ENCODE measurements at places on chromosomes 4 and X.

DNA sequence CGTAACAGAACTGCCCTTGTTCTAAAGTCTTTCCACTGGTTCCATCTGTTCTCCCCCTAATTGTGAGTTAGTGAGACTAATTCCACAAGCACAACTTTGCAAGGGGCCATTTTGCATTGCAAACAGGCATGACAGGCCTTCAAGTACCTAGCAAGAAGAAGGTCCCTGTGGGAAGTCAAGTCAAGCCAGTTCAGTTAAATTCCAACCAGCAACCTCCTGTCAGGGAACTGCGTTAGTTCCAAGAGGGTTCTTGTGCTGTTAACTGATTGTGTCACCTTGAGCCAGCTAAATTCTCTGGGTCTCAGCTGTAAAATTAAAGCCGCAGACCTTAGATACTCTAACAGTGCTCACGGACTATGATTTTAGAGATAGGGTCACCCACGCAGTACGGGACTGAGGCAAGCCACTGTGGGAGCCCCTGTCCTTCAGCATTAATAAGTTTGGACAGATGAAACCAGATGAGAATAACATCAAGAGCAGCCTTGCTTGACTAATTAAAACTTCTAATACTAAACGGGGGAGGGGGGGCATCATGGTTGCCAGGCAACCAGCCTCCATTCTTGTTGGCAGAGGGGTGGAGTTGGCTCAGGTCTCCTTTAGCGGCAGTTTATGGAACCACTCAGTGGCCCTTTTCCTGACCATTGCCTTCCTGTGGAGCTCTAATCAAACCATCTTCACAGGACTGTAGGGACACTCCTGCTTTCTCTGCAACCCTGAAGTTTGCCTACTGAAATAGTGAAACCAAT lies 24.1 kb upstream of the TMEM150C start:
- no peak for DNase-seq

DNA sequence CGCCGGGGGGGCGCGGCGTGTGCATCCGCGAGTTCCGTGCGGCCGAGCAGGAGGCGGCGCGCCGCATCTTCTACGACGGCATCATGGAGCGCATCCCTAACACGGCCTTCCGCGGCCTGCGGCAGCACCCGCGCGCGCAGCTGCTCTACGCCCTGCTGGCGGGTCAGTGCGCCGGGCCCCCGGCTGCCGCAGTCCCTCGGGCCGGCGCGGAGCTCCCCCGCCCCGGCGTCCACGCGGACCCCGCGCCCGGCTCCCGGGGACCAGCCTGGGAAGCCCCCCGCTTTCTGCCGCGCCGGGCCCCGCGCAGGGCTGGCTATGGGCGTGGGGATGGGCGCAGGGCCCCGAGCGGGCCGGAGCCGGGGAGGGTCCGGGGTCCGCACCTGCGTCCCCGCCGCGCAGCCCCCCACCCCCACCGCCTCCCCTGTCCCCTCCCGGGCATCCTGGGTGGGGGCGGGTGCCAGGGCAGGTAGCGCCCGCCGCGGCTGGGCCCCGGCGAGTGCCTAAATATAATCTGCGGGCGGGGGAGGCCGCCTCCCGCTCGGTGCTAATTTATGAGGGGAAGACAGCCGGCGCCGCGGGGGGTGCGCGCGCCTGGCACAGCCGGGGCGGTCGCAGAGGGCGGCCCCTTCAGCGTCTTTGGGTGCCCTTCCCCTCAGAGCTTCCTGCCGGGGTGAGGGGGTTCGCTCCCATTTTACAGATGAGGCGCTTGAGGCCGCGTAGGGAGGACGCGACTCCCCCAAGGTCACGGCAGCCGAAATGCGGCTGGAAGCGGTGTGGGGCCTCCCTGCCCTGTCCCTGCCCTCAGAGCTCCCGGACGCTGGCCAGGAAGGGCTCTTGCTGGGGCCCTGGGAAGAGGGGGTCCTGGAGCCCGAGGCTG lies 837 bp downstream of the NAT8L start:
- DNase-seq: no peak

DNA sequence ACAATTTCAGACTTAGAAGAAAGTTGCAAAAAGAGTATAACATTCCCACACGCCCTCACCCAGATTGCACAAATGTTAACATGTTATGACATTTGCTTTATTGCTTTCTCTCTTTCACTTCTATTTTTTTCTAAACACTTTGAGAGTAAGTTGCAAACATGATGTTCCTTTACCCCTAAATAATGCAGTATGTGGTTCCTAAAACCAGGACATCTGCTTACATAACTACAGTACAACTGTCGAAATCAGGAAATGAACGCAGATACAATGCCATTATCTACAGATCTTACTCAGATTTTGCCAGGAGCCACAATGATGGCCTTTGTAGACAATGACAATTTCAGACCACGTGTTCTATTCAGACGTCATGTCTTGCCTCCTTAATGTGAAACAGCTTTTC lies 22.4 kb downstream of the SH3TC1 start:
- DNase-seq: no peak

- DNase-seq: no peak
These were observed 25.7 kb downstream of the TACC3 start for GRCh38 chr4:1746919-1747602.

DNA sequence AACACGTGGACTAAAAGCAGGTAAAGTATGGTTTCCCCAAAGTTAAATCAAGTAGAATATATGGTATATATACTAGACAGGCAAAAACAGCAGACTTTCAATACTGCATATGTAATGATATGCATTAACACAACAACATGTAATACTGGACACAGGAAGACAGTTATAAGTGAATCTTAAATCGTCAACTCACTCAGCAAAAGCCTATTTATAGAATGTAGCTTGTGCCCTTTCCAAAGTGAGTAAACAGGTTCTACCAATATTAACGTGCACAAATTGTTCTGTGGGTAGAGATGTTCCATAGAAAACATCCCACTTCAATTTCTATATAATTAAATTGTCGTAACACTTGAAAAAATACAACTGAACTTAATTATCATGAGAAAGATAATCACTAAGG lies 30.6 kb downstream of the FAM241A start:
- DNase-seq: no peak

DNA sequence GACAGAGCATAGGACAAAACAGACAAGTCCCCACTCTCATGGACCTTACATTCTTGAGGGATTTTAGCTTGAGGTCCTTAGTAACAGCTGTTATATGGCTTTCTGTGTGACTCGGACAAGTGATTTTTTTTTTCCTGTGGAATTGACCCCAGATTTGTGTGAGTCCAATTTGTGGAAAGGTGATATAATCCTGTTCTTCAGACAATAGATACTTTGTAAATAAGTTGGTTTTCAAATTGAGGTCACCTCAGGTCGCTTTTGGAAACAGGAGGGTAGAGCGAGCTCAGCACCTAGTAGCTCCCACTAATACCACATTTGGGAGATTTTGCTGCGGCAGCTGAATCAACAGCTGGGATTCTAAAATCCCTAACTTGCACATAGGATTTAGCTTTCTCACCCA lies 1008.8 kb downstream of the ADGRL3 start:
- no peak for DNase-seq

GRCh38 chr4:88527787-88528186 lies 4.2 kb upstream of the PYURF start:
- DNase-seq: no peak

GRCh38 chrX:140157611-140158010 lies 192.3 kb upstream of the CXorf66 start:
- DNase-seq: no peak

DNA sequence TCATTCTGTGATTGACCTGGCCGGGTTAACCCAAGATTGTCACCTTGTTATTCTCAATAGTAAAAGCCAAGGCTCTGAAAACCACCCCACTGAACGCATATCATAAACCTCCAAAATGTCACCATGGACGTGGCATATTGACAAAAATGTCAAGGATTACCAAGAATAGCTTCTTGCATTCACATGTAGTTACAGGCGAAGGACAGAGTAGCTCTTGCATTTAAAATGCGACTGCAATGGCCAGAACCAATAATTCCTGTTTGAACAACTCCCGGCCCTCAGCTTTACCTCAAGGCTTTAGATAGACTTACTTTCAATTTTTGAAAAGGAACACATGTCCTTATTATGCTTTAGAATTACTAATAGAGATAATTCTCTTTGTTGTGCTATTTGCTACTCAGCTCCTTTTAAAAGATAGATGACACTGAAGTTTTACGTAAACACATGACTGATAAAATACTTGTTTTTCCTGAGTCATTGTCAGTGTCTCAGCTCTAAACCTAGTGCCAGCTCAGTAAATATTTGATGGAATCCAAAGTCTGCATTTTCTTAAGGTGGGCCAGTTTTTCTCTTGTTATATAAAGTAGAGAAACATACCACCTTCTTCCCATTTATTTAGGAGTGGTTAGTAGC lies 66.3 kb downstream of the CLDN34 start:
- DNase-seq: no peak

- DNase-seq: no peak
These were observed 247.5 kb downstream of the CRLF2 start for GRCh38 chrX:964831-965416.

GRCh38 chr4:106258145-106259045 lies 57.6 kb downstream of the TBCK start:
- no peak for DNase-seq

GRCh38 chr4:126727461-126727860 lies 905.3 kb upstream of the INTU start:
- DNase-seq: no peak

- no peak for DNase-seq
These were observed 493.1 kb downstream of the MAGEE1 start for GRCh38 chrX:76920607-76921006.

GRCh38 chr4:78426972-78427371 lies 124.6 kb upstream of the ANXA3 start:
- DNase-seq: no peak

- DNase-seq: no peak
These were observed 8.8 kb downstream of the ACSL1 start for GRCh38 chr4:184816962-184817361.

GRCh38 chr4:56840559-56840958 lies 19.1 kb upstream of the SPINK2 start:
- no peak for DNase-seq

GRCh38 chrX:109535578-109535977 lies 1.1 kb upstream of the NXT2 start:
- no peak for DNase-seq

GRCh38 chr4:24775750-24776149 lies 19.6 kb upstream of the SOD3 start:
- no peak for DNase-seq

DNA sequence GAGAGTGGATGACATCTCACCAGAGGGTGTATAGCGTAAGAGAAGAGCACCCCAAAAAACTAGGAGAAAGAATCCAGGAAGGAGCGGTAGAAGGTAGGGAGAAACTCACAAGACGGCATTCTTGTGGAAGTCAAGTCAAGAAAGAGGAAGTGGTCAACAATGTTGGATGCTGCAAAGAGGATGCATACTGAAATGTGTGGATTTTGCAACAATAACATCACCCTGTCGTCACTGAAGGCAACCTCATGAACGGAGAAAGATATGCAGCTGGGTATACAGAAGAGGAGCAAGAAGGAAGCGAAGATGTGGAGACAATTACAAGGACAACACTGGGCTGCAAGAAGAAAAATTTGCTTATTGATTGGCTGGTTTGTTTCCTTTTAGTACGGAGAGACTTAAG lies 11.4 kb upstream of the TAPT1 start:
- no peak for DNase-seq

GRCh38 chr4:22427675-22428074 lies 88.2 kb downstream of the ADGRA3 start:
- DNase-seq: no peak

DNA sequence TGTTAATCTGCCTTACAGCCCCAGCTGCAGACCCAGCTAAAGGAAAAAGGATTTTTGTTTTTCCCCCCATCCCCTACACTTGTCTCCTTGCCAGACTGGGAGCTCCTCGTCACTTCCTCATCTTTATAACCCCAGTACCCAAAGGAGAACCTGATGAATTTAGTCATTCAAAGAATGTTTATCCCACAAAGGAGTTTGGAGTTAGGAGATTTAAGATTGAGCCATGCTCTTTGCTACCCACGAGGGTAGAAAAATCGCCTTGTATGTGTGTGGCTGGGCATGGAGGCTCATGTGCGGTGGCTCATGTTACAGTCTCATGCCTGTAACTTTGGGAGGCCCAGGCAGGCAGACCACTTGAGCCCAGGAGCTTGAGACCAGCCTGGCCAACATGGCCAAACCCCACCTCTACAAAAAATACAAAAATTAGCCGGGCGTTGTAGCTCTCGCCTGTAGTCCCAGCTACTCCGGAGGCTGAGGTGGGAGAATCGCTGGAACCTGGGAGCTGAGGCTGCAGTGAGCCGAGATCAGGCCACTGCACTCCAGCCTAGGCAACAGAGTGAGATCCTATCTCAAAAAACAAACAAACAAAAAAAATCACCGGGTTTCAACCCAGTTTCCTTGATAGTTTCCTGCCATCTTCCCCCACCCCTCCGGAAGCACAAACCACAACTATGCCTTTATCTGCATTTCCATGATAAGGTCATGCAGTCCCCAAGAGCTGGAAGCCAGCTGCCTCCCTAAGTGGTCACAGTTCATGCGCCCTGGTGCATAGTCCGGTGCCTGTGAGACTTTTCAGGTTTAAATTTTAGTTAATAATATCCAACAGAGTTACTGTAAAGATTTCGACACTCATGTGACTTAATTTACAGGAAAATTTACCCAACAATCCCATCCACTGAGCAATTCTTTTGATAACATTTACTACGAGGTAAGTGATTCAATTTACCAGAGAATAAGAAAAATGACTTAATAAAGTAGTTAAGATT lies 1.5 kb downstream of the CFAP97 start:
- no peak for DNase-seq

- DNase-seq: no peak
These were observed 84.6 kb upstream of the AFAP1 start for GRCh38 chr4:8024073-8024786.

GRCh38 chr4:55947254-55947882 lies 1.4 kb upstream of the CEP135 start:
- DNase-seq: no peak

- no peak for DNase-seq
These were observed 46.8 kb downstream of the CRLF2 start for GRCh38 chrX:1165535-1166196.

- no peak for DNase-seq
These were observed 72.9 kb upstream of the PPP2R3B start for GRCh38 chrX:459611-460010.

DNA sequence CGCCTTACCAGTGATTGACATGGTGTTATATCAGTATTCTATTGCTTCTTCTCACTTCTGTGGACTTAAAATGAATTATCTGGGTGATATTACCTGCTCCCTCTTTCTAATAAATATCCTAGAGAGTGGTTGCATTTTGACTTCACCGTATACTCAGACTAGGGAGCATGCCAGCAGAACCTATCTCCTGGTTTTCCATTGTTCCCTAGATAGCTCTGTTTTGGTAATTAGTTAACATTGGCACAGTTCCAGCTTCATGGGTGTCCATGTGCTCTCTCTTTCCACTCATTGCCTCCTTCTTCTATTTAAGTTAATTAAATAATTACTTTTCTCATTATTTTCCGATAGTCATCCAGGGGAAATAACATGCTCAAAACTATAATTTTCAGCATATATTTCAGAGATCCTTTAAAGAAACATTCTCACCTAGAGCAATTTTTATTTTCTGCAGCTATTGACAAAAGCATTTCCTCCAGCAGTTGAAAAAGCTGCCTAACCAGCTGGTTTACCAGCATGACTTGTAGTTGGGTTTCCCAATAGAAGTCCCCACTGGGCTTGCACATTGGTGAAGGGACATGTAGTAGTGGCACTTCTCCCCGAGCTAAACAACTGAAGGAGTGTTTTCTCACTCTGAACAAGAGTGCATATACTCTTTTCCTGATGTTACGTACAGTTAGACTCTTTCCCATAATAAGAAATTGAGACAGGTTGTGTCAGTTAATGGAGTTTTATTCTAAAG lies 27.9 kb upstream of the PAPSS1 start:
- DNase-seq: no peak
